HEK293T (cell line): ENCODE measurements at places on chromosomes 12 and 14.

DNA sequence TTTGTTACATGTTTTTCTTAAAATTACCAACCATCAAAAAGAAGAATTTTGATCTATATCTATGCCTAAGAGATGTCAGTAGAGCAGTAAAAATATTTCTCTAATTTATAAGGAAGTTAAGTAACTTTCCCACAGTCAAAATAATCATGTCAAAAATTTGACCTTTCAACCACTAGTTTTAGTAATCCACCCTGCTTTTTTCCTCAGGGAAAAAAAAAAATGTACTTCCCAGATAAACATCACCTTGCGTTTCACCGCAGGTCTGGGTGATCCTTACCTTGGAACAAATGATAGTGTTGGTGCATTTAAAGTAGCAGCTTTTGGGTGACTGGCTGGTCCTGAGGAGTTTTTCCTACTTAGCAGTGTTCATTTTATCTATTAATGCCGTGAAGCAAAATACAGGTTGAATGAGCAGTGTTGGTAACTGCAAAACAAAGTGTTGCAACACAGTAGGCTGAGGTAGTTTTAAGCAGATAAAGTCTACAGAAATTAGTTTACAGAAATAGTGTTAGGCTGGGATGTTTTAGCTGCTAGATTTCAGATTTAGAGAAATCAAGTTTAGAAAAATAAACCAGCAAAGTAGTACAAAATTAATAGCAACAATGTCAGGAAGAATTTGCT lies 137.2 kb upstream of the DNM1L start:
- DNase-seq: no peak

- DNase-seq: no peak
These were observed 1148.4 kb downstream of the VRK1 start for GRCh38 chr14:97945631-97946030.

DNA sequence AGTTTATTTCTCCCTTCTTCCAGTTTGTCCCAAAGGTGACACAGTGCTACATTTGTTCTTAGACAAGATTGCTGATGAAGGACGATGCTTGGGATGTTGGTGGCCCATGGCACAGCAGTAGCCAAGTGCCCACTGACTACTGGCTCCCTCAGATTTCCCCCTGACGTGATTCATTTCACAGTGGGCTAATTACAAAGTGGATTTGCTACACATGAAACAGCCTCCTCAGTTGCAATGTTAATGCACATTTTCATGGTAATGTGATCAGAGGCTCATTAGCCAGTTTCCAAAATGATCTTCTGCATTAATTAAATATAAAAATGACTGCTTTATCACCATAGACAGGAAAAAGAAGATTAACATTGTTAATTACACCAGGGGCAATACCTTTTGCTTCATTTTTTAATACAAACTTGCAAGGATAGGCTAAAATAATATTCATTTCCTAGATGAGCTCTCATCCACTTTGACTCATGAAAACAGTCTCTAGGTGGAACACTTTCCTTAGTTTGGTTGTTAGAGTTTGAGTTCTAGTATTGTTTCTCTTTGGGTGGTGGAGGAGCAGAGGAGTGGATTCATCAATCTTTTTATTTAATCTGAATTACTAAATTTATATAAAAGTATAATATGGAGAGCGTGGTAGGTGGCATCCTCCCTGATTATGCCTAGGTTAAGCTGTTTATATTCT lies 250.9 kb downstream of the PDZRN4 start:
- no peak for DNase-seq

- DNase-seq: no peak
These were observed 501.8 kb downstream of the ETNK1 start for GRCh38 chr12:23126794-23127193.

GRCh38 chr12:120463712-120464111 lies 5.8 kb downstream of the SRSF9 start:
- DNase-seq: no peak

DNA sequence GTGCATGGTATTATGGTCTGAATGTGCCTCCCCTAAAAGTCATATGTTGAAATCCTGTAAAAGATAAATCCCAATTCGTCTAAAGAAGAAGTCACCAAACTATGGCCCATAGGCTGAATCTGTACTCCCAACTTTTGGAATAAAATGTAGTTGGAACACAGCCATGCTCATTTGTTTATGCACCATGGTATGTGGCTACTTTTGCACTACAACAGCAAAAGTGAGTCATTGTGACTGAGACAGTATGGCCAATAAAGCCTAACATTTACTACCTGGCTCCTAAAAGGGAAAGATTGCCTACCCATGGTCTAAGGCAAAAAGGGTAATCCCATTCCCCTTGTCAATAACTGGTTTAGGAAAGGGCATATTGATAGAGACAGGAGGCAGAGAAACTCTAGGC lies 101.8 kb downstream of the LRIG3 start:
- DNase-seq: no peak

- DNase-seq: peak; percentile 66
These were observed 9.7 kb upstream of the ZDHHC22 start for GRCh38 chr14:77151245-77151644.

- DNase-seq: no peak
These were observed 18.2 kb downstream of the RPS6KL1 start for GRCh38 chr14:74904635-74905503.

- no peak for DNase-seq
These were observed 16.7 kb downstream of the FNTB start for GRCh38 chr14:65003394-65003793.

DNA sequence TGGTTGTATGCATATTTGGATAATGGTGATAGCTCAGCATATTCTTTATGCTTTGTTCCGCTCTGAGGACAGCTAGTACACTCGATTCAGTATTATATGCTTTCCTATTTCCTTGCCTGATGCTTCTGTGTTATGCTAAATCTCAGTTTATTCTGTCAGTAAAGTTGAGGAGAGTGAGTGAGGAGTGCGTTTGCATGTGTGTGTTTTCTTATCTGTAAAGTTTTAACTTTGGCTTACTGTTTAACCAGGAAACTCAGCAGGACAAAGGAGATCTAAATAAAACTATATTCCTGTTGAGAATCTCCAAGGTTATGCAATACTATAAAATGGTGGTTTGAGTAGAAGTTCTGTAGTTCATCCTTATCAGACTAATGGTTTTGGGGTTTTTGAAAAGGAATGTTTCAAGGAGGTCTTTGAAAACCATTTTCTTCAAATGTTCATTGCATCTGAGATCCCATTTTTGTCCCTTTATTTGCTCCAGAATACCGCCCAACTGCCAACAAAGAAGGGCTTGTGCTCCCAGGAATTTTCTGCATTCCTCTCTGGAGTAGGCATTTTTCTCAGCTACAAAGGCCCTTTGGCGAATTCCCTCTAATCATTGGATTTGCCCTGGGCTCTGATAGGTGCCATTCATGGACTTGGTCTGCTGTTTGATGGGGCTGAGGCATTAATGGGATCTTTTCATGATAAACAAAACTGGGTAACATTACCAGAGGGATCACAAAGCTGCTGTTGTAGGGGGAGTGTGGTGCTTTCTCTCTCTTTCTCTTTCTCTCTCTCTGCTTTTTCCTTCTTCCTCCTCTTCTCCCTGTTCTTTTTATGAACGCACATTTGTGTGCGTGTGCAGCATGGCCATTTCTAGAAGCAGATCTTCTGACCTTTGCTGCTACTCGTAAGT lies 71.7 kb downstream of the HMGA2 start:
- DNase-seq: no peak

DNA sequence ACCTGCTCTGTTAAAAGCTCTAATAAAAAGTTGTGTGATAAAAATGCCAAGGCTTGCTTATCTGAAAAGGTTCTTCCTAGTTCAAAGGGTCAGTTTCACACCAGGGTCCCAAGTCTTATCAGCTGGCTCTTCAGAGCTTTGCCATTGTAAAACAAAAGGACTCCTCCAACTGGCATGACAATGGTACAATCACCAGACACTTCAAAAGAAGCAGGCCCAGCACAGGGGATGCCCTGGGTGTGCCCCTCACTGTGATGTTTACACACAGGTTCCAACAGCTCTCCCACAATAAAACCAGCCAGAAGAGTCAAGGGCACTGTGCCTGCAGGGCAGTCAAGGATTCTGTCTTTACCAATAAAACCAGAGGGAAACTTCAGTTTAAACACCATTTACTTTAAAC lies 78.7 kb downstream of the PRICKLE1 start:
- no peak for DNase-seq

DNA sequence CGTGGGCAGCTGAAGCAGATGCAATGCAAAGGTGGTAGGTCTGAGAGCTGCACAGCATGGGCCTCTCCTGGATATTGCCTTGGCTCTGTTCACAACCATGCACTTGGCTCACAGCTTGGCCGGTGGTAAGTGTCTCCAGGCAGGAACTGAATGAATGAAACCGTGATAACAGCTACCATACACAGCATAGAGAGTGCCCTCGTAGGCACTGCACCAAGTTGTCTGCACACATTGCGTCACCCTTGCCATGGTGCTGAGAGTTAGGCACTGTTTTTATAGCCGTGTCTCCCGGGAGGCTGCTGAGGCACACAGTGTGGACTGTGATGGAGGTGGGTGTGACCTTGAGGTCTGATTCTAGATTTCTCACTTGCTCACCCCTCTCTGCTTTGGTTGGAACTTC lies 157.6 kb upstream of the VASH1 start:
- no peak for DNase-seq

DNA sequence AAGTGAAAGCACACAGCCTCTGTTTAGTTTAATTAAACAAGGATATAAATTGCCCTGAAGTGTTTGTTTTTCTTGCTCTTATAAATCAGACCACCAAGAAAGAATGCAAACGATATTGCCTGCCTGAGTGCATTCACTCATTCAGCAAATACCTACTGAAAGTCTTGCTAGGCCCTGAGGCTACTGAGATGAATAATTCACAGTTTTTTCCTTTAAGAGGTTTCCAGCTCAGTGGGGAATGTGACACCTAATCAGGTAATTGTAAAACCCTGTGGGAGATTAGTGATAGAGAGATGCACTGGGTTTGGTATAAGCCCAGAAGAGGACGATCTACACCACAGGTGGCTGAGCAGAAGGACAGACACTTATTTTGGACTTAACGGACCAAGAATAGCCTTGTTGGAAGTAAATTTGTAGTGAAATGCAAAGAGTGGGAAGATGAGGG lies 151.4 kb downstream of the SLC35F4 start:
- DNase-seq: peak; percentile 10

DNA sequence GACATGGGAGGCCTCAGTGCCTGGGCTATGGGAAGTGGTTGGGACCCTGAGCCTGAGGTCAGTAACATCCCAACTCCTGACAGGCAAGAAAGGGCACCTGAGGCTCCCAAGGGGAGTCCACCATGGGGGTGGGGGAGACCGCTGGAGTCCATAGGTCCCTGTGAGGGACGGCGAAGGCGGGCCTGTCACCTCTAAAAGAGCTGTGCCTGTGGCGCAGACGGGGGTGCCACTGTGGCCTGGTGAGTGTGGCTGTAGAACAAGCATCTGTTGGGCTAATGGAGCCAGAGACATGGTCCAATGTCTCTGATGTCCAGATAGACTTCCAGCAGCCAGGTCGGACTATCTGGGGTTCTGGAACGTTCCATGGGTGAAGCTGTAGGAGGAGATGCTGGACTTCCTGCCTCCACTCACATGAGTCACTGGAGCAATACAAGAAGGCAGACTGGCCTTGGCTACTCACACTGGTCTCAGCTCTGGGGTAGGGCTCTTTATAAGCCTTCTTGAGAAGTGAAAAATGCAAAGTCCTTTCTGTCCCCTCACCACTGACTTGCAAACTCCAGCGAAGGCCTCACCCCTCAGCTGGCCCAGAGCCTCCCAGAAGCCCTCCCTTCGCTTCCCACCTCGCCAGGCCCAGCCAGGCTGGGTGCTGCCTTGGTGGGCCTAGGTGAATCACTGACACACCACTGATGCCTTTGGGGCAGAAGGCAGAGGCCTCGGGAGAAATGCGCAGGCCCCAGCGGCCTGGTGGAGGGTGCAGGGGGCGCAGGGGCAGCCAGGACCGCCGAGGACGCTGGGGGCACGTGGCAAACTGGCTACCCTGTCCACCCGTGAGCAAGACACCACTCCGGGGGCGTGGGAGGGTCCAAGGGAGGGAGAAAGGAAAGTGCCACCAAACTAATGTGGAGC lies 1.1 kb upstream of the TRAF3 start:
- DNase-seq: no peak

DNA sequence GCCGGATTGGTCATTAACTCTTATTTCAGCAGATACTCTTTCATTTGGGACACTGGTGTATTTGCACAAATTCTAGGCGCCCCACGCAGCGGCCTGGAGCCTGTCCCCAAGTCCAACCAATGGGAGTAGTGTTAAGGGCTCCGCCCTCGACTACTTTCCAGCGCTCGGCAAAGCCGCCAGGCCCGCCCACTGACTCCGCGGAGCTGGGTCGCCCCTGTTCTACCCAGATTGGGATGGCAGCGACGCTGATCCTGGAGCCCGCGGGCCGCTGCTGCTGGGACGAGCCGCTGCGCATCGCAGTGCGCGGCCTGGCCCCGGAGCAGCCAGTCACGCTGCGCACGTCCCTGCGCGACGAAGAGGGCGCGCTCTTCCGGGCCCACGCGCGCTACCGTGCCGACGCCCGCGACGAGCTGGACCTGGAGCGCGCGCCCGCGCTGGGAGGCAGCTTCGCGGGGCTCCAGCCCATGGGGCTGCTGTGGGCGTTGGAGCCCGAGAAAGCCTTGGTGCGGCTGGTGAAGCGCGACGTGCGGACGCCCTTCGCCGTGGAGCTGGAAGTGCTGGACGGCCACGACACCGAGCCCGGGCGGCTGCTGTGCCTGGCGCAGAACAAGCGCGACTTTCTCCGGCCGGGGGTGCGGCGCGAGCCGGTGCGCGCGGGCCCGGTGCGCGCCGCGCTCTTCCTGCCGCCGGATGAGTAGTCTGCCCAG lies at the start of gene ACOT6:
TSS of gene ACOT6 (plus strand) at position 179 of the 707 bp plus-strand sequence. CDS start at position 234, 55 bp downstream.
- peak; percentile 84 for DNase-seq

DNA sequence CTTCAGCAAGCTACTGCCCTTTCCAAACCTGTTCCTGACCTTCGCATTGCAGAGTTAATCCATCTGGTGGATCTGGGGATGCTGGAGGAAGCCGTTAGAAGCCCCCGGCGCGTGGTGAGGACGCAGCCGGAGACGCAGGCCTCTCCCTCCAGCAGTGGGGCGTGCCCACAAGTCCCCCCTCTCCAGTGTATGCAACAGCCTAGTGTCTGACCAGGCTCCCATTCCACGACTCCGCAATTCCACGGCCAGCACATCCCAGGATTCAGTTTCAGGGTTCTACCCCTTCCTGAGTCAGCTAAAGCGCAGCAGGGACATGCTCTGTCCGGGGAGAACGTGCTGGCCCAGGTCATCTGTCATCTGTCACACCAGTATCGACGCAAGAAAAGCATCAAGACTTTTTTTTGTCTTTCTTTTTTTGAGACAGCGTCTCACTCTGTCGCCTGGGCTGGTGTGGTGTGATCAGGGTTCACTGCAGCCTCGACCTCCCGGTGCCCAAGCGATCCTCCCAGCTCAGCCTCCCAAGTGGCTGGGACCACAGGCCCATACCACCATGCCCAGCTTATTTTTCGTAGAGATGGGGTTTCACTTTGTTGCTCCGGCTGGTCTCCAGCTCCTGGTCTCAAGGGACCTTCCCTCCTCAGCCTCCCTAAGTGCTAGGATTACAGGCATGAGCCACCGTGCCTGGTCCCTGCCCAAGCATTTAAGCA lies 8.0 kb upstream of the DYNC1H1 start:
- no peak for DNase-seq

GRCh38 chr14:92385561-92385960 lies 62.6 kb downstream of the SLC24A4 start:
- DNase-seq: no peak

GRCh38 chr12:102095677-102096263 lies 24.1 kb downstream of the NUP37 start:
- peak; percentile 15 for DNase-seq
